CD14-positive monocyte (primary cell): ENCODE measurements at places on chromosomes 6 and 20.
A peak's percentile ranks its signal among the peaks of the same experiment; 100 is the strongest.

DNA sequence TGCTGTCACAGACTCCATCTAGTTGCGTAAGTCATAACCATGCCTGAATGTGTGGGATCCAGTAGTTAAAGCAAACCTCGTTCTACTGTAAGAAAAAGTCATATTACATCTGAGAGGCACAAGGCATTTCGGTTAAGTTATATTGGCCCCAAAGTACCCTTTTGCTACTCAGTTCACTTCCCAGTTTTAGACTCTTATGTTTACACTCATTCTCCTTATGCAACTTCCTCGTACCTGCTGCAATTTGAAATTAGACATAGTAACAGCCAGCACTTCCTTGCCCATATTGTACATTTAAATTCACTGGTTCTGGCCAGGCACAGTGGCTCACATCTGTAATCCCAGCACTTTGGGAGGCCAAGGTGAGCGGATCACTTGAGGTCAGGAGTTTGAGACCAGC, 37.0 kb downstream of the PEX7 start:
- H3K27me3 ChIP-seq = no peaks in the 10 kb centered on the region
- no peak overlapping the region for H3K4me3 ChIP-seq
- H3K4me1 ChIP-seq = peaks cover 7% of the 10 kb centered on the region
- peak; percentile 51 for DNase-seq
- H3K36me3 ChIP-seq = no peaks in the 10 kb centered on the region

DNA sequence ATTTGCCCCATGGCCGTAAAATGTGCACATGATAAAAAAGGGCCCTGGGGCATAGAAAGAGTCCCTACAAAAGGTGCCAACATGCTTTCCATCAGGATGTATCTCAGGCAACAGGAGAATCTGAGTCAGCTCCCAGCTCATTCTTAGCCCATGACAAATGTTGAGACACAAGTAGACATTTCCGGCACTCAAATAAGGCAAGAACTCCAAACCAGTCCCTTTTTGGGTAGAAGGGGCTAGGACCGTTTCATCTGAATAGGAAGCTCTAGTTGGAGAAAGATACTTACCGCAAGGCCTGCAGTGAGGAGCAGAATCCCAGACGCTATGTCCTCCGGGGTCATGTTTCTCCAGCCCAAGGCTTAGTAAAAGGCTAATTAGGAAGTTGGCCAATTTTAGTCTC, 261.0 kb upstream of the RIN2 start:
- H3K36me3 ChIP-seq = no peaks in the 10 kb centered on the region
- no peak overlapping the region for H3K4me3 ChIP-seq
- H3K27ac ChIP-seq = no peak overlapping the region
- no peaks in the 10 kb centered on the region for H3K27me3 ChIP-seq
- H3K4me1 ChIP-seq = no peaks in the 10 kb centered on the region
- DNase-seq = no peak

DNA sequence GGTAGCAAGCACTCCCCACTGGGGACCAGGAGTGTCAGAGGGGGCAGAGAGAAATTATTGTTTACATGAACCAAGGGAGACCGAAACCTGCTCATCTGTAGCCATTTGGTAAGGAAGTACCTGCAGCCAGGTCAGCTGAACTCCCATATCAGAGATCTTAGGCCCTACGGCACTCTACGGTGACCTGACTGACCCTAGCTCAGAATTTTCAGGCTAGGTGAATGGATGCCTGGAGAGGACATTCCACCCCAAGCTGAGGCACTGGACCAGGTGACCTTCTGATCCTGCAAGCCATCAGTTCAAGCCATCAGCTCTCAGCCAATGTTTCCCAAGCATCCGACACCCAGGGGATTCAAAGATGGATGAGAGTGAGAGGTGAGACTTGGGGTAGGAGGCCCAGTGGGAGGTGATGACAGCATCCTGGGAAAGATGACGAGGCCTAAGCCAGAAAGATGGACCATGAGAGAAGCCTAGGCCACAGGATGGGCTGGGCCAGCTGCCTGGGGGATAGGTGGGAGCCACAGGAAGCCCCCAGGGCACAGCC, 2.8 kb downstream of the ANGPT4 start:
- no peak overlapping the region for H3K4me3 ChIP-seq
- no peak for DNase-seq
- no peaks in the 10 kb centered on the region for H3K27me3 ChIP-seq
- peaks cover 26% of the 10 kb centered on the region for H3K4me1 ChIP-seq

DNA sequence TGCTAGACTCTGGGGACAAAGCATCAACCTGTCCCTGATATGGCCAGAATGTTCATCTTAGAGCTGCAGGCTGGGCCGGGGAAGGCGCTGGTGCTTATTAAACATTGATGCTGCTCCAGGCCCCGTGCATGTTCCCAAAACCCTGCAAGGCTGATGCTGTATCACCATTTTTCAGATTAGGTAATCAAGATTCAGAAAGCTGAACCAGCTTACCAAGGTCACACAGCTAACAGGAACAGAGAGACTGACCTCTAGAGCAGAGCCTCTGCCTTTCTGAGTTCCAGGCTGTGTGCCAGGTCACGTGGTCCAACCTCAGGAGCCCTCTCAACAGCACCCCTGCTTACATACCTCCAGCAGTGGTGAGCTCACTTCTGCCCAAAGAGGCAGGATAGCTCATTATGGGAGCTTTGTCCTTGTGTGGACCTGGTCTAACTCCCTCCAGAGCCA, 16.1 kb upstream of the VSTM2L start:
- H3K36me3 ChIP-seq = no peaks in the 10 kb centered on the region
- no peak overlapping the region for H3K4me3 ChIP-seq
- H3K27me3 ChIP-seq = no peaks in the 10 kb centered on the region
- no peak for DNase-seq

GRCh38 chr20:17210983-17211382, 15.9 kb upstream of the PCSK2 start:
- no peaks in the 10 kb centered on the region for H3K4me1 ChIP-seq
- H3K27me3 ChIP-seq = no peaks in the 10 kb centered on the region
- no peak for DNase-seq
- no peaks in the 10 kb centered on the region for H3K36me3 ChIP-seq
- H3K27ac ChIP-seq = no peak overlapping the region
- no peak overlapping the region for H3K4me3 ChIP-seq
